SIG-M5 (cell line): ENCODE measurements at places on chromosomes 7 and 10.

- no peak for DNase-seq
Observed at GRCh38 chr10:71263376-71263775, 51.0 kb downstream of the UNC5B start.

- DNase-seq: no peak
Observed at GRCh38 chr10:110636572-110636931, 7.6 kb upstream of the RBM20 start.

- no peak for DNase-seq
Observed at GRCh38 chr7:12945901-12946300, 258.5 kb downstream of the ARL4A start.

- no peak for DNase-seq
Observed at GRCh38 chr7:121084256-121084655, 95.7 kb downstream of the CPED1 start.

DNA sequence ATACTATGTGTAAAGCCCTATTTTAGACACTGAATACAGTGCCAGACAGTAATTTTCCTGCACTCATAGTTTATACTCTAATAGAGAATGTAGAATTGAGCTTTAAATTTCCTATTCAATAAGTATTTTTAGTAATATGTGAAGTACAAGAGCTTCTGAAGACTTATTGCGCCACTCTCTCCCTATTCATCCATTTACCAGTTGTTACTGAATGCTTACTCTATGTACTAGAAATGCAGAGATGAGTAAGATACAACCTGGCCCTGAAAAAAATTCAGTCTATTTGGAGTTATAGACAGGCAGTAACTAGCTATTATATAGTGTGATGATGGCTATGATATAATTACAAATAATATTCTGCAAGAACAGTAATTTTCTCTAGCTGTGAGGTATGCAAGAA, 98.8 kb downstream of the ADK start:
- no peak for DNase-seq

GRCh38 chr7:116180302-116180701, 30.0 kb upstream of the TES start:
- no peak for DNase-seq
